Non-pigmented ciliary epithelial cell (primary cell): ENCODE measurements at places on chromosomes 2 and 18.
A peak's percentile ranks its signal among the peaks of the same experiment; 100 is the strongest.

DNA sequence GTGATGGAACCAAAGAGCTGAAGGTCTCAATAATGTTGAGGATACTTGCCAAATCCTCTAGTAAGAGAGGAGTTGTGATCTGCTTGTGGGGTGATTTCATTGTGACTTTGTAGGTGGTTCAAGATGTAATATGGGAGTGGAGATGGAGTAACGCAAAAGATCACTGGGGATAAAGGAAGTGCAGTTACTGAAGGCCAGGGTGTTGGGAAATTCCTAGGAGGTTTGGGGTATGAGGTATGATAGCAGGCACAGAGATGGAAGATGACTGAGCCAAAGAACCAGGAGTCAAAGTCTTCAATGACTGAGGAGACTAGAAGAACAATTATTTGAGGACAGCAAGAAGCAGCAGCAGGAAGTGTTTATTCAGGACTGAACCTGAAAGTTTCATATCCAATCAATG lies 222.6 kb downstream of the NCKAP5 start:
- DNase-seq: no peak

GRCh38 chr2:201644001-201644400 lies 698 bp upstream of the TMEM237 start:
- DNase-seq: no peak

GRCh38 chr2:220104871-220105351 lies 477.5 kb downstream of the SLC4A3 start:
- DNase-seq: peak; percentile 81

DNA sequence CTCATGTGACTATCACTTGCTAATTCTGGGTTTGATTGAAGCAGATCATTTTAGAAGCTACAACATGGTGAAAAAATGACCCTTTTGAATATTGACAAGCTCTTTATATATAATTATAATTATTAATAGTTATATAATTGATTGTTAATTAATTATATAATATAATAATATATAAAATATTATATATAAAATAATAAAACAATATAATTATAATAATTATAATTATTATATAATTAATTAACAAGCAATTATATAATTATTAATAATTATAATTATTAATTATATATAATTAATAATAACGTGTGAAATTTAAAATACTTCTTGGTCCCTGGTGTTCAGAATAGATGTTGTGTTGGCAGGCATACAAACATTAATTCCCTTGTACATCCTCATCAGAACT lies 404.1 kb upstream of the CDH19 start:
- no peak for DNase-seq

DNA sequence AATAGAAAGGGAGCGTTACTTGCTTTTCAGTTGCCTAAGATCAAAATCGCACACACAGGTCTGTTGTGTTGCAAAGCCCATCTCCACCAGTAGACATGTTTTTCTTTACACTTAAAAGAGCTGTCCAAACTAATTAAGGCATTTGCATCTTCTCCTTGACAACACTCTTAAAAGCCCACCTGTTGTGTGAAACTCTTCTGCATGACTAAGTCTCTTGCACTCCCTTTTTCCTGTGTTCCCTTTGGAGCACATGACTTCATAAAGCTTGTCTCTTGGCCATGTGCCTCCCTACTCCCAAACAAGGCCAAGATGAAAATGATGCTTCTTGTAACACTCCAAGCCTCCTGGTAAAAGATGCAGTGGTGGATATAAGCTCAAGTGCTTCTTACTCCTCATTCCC lies 26.1 kb downstream of the PID1 start:
- no peak for DNase-seq

GRCh38 chr18:57843386-57843785 lies 40.3 kb upstream of the ATP8B1 start:
- no peak for DNase-seq

DNA sequence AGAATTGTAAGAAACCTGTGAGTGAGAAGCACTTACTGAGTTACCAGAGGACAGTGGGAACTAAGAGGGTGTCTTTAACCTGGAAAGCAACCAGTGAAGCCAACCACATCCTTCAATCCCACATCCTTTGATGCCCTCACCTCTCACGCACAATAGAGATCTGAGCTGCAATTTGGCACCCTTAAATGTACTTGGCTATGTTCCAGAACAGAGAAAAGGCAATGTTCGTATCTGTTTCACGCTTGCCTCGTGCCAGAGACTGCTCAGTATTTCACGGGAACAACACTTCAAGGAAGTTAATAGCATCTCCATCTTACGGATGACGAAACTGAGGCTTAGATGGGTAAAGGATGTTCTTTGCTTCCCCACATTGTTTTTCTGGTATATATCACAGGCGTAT lies 167.4 kb downstream of the DPP10 start:
- DNase-seq: no peak

DNA sequence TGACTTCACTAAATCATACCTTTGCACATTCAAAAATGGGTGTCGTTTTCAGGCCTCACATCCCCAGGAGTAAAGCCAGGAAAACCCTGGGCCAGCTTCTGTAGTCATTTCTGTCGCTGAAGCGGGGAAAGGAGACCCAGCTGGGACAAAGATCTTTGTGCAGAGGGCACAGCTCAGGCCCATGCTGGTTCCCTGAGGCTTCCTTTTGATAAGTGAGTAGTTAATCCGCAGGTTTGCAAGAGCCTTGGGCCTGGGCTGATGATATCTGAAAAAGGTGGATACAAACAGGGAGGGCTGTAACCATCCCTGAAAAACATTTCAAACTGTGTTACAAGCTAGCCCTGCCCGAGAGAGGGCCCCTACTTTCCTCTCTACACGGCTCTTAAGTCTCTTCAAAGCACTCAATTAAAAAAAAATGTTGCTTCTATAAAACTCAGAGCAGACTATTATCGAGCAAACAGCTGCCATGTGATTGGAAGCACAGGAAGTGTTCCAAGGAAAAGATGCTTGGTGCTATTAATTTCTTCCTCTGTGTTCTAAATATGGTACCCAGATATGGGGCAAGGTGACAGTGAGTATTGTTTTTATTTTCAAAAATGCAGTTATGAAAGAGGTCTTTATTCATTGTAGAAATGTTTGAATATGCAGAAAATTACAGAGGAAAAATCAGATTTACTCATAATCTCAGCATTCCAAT lies 117.2 kb downstream of the LNPK start:
- DNase-seq: no peak

- no peak for DNase-seq
Observed at GRCh38 chr2:86617738-86618137, 5.9 kb downstream of the RNF103 start.

GRCh38 chr2:19815746-19816145 lies 86.0 kb downstream of the TTC32 start:
- no peak for DNase-seq

DNA sequence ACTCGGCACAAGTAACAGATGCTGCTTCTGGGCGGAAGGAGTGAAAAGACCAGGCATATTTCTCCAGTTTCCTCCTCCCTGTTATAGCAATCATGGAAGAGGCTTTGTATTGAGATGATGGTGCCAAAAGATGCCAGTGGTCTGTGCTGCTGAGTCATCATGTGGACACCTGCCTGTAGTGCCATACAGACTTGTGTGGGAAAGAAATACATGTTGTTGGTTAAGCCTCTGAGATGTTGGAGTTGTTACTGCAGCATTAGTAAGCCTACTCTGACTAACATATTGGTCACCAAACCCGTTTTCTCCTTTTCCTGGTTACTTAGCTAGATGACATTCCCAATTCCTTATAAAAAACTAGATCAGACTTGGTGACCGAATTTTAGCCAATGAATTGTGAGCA lies 356.9 kb downstream of the ZNF521 start:
- no peak for DNase-seq

DNA sequence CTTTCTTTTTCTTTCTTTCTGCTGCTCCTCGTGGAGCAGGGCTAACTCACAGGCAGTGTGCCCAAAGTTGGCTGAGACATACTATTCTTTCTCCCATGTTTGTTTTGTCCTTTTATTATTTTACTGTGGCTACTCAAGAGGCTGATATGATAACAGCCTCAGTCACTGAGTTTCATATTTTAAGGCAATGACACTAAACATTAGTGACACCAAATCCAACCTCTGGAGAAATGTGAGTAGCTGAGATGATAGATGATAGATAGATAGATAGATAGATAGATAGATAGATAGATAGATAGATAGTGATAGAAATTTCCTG lies 45.8 kb upstream of the GLS start:
- no peak for DNase-seq

- no peak for DNase-seq
Observed at GRCh38 chr2:2705871-2706270, 374.8 kb upstream of the MYT1L start.

GRCh38 chr2:72149556-72150156 lies 2.0 kb upstream of the CYP26B1 start:
- no peak for DNase-seq

GRCh38 chr18:77220726-77221125 lies 28.9 kb upstream of the GALR1 start:
- no peak for DNase-seq
